ENCODE measurements at places on chromosomes 4 and X.
A peak's percentile ranks its signal among the peaks of the same experiment; 100 is the strongest.

DNA sequence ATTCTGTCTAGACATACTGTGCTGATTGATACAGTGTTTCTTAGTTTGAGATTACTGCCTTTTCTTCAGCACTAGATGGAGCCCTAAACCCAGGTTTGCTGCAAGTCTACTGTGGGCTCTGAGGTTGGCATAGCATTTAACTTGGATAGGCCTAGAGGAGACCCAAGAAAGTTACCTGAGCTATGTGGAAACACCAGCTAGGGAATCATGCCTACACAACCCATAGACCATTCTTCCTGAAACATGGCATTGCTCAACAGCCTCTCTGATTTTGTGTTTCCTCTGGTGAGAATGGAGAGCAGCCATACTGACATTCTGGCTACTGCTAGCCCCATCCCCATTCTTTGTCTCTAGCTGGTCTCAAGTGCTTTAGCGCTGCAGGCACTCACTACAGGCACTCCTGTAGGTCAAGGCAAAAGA, 287.7 kb upstream of the PCDH18 start:
- DNase-seq: peak; percentile 85

DNA sequence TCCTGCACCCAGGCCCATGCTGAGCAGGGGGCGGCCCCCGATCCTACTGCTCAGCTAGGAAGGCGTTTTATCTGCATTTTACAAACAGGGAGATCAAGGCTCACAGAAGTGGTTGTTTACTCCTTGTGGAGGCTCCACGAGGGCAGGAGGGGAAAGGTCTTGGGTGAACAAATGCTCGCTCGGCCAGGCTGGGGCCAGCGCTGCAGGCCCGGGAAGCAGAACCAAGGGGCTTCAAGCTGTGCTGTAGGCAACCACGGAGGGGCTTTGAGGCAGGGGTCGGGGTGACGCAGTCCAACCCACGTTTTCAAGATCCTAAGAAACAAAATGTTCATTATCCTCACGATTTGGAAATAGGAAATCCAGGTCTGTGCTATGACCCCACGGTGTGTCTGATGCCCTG, 125.8 kb downstream of the HMX1 start:
- no peak for DNase-seq

DNA sequence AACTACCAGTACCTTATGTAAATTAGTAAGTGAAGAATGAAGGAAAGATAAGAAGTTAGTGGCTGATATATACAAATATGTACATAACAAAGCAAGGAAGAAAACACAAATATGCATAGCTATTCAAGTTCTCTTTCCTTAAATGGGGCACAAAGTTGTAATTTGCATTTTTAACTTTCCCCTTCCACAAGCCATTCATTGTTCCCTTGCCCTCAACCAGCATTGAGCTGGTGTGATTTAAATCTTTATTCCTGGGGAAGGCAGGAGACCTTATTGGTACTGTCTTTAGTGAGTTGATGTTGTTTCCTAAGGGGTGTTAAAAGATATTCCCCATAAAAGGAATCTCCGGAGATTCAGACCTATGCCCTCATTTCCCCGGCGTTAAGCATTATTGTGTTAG, 735.3 kb downstream of the PCDH18 start:
- no peak for DNase-seq

GRCh38 chr4:21276046-21276445, 575.8 kb downstream of the PACRGL start:
- no peak for DNase-seq

DNA sequence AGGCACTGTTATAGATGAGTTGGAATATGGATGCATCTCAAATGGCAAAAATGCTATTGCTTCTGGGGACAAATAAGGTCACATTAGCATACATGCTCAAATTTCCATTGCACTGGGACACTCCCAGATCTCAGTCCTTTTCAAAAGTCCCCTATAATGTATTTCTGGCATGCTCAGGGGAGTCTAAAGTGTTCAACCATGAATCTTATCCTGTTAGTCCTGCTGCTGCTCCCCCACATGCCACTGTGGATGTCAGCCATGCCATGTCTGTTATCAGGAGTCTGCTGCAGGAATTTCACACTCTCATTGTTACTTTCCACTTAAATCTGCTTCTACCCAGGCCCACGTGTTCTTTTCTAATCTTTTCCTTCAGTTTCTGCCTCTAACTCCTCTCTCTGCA, 1000.6 kb downstream of the CCSER1 start:
- peak; percentile 93 for DNase-seq

DNA sequence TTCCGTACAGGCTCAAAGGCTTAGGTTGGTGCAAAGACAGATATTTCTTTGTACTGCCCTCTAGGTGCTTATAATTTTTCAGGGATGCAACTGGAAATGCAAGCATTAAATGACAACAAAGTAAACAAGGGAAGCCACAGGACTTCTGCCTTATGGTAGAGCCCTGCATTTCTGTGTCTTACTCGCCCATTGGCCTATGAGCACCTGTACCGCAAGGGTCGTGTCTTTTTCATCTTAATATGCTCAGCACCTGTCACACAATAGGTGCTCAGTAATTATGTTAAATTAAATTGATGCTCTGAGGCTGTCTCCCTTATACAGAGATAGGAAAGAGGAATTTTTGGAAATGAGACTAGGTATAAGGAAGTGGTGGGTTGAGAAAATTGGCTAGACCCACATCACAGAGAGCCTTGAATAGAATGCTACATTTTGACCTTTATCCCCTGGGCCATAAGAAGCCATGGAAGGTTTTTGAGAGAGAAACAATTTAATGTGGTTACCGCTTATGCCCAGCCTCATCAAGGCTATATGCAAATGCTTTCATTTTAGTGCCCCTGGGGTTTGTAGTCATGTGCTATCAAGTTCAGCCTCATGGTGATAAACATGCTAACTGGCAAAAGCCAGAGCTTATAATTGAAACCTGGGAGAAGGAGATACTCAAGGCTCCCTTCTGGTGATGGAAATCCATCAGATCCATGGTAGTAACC, 16.3 kb downstream of the VSIG4 start:
- no peak for DNase-seq

DNA sequence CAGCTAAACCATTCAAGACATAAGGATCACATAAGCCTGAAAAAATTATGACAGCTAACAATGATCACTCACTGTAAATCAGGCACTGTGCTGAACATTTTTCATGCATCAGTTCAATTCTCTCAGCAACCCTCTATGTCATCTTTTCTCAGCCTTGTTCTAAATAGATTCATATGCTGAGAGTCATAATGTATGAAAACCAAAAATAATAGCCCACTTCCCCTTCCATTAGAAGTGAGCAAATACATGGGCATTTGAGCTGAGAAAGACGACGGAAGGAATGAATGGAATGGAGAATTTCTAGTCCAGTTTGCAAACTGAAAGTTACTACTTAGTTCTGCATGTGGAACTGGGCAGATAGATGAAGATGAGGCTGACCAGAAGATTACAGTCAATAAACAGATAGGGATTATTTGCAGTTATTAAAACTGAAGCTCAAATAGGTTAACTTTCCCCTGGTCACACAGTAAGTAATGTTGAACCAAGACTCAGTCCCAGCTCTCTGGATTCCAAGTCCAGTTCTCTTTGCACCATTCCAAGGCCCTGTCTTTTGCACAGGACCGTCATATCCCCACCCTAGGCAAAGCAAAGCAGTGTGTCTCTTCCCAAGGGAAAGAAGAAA, 1.6 kb upstream of the SH3RF1 start:
- DNase-seq: no peak

- DNase-seq: peak; percentile 16
These were observed 44.3 kb upstream of the GALNT7 start for GRCh38 chr4:173124209-173124865.

DNA sequence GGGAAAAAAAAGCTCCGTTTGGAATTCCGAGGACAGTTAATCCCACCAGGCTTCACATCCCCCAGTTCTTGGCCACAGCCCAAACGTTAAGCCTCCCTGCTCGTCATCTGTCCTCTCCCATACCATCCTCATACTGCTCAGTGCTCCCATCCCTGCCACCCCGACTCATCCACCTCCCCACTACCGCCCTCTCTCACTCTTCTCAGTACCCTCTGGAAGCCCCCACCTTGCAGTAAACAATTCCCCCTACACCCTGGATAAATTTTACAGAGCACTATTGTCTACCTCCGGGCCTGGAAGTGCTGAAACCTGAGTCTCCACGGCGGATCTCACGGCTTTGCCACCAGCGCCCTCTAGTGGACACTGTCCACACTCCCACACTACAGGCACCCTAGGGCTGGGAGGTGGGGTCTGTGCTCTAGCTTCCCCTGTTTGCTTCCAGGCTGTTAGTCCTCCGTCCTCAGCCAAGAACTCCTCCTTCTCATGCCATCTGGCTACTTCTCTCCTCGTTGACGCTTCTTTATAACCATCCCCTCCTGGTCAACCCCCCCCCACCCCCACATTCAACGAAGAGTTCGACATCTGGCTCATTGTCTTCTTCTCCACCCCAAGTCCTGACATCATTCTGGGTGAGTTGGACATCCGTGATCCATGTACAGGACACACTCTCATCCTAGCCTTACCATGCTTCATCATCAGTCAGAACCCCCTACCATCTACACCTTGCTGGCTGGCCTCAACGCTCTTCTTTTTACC, 54.5 kb downstream of the RTL9 start:
- peak; percentile 76 for DNase-seq

DNA sequence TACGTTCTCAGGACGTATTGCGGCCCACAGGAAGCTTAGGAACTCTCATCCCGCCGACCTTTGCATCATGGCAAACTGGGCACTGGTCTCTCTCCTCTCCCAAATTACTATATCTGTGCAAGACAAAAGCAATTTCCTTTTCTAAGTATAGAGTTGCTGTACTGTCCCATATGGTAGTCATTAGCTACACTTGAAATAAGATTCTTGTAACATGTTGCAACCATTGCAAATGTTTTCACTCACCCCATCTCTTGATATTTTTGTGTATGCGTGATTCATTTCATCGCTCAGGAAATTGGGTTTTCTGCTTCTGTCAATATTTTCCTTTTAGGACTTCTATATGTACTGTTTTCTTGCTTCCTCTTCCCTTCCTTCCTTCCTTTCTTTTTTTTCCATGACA, 15.7 kb downstream of the ARMCX6 start:
- DNase-seq: no peak

DNA sequence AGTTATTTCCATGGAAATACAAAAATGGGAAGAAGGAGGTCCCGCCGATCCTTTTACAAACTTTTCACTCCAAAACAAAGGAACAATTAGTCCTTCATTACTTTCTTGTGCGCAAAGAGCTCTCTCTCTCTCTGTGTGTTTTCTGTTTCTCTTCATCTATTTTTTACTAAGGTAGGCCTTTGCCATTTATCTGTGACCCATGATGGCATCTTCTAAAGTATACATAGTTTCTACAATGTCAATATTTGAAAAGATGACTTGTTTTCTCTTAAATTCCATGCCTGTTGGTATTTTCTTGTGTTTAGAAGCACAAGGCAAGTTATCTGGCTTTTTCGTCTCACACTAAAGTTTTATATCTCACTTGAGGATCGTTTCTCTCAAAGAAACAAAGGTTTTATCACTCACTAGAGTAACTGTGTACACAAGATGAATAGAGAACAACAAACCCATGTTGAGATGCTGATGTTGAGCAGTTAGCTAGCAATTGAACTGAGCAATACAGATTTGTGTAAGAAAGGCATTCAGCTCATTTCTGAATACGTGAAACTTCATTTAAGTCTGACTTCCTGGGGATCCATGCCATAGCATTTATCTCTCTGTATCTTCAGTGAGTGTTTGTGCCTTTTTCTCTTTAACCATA, 250.3 kb downstream of the GBA3 start:
- DNase-seq: peak; percentile 31

- DNase-seq: no peak
These were observed 203.4 kb downstream of the MAML3 start for GRCh38 chr4:139950568-139950967.

GRCh38 chr4:130338851-130339250, 1242.9 kb downstream of the C4orf33 start:
- DNase-seq: no peak

GRCh38 chr4:102301167-102301566, 44.1 kb downstream of the SLC39A8 start:
- no peak for DNase-seq

DNA sequence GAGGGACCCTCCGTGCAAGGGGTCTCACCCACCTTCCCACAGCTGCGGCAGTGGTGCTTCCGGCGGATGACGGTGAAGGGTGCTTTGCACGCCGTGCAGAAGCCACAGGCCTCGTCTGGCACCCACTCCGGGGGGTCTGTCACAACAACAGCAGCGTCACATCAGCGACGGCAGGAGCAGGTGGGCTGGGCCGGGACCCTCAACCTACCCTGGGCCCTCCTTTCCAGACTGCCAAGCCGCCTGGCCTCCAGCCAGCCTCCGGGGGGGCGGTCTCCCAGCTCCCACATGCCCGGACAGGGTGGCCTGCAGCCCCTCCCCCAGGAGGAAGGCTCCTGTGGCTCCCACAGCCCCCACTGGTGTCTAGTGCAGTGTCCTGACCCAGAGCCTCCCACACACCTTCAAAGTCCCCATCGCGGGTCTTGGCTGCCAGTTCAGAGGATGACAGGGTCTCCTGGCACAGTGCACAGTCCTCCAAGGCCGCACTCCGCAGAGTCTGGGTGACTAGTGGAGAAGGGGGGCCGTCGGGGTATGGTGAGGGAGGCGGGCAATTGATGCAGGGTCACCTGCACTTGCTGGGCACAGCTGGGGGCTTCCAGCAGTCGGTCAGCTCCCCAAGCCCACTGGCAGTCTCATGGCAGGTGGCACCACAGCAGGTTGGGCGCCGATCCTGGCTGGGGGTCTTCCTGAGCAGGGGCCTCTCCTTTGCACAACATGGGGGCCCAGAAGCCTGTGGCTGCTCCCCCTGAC, 9.5 kb upstream of the MXD4 start:
- DNase-seq: no peak

DNA sequence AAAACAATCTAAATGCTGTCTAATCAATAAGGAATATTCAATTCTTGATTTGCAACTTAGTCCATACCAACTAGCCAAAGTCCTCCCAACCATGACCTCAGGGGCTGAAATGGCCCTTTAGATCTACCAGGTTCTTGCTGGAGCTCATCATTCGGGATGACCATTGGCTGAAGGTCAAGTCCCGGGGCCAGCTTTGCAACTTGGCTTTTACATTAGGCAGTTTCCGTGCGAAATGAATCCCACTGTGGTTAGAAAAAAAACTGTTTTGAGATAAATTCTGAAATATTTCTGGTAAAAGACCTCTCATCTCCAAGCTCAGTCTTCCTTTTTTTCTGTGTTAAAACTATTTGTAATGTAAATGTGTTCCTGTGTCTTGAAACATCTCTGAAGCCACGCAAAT, 178.6 kb downstream of the TENM3 start:
- no peak for DNase-seq

- DNase-seq: no peak
These were observed 236.7 kb downstream of the EVC2 start for GRCh38 chr4:5471691-5472090.

DNA sequence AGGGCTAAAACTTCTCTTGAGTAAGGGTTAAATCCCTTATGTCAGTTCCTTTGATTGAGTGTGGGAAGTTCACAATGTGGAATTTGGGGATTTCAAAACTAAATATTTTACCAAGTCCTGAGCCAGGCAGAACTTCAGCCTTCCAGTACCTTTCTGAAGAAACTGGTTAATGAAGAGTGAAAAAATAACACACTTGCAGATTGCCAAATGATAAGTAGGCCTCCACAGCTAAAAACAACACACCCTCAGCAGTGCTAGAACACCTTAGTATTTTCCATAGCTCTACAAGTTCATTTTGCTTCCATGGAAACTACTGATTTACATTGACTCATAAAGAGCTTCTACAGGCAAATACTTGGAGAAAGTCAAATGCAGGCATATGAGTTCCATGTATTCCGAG, 326.8 kb downstream of the ZNF674 start:
- no peak for DNase-seq

Measured in mesendoderm (in vitro differentiated cells).